ENCODE measurements at places on chromosomes 7 and 10. TPM values are rescaled to one million over a fixed set of nuclear protein-coding genes. Genes with fewer than 3 reads are reported as not detected.

DNA sequence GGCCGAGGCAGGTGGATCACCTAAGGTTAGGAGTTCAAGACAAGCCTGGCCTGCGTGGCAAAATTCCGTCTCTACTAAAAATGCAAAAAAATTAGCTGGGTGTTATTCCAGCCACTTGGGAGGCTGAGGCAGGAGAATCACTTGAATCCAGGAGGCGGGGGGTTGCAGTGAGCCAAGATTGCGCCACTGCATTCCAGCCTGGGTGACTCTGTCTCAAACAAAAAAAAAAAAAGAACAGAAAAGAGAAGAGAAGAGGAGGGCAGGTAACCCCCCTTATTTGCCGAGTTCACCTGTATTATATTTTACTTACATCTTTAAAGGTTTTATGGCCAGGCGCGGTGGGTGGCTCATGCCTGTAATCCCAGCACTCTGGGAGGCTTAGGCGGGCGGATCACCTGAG is 91.7 kb downstream of the RNF216 start:
- DNase-seq, result no peak

DNA sequence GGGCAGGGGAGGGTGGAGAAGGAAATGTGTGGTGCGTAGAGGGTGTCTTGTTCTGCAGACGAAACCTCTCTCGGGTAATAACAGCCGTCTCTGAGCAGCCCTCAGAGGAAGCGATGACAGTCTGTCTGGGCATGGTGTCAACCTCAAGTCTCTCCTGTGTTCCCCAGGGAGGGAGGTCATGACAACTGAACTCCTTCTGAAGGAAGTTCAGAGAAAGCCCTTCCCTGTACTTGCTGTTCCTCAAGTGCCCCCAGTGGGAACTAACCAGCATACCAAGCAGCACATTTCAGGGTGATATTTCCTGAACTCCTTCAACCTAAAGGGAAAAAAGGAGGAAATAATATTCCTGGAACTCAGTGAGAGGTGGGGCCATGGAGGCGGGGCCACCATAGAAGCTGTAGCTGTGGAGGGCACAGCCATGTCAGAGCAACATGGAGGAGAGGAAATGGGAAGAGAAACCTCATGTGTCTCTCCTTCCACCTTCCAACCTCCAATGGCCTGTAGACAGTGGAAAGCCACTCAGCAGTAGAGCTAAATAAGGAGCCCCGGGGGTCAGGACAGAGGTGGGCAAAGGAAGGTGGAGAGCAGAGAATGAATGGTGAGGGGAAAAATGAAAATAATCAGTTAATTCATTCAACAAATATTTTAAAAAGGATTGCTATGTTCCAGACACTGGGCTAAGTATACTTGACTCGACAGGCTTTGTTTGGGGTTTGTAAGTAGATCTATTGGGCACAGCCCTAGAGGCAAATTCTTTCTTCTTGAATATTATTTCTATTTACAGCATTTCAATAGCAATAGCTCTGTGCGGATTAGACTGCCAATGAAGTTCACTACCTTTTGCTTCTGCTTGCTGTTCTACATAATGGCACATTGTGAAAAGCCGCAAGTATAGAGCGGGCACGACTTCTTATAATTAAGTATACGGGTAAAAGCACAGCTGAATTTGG is 61.0 kb upstream of the AOAH start:
- no peak for DNase-seq

DNA sequence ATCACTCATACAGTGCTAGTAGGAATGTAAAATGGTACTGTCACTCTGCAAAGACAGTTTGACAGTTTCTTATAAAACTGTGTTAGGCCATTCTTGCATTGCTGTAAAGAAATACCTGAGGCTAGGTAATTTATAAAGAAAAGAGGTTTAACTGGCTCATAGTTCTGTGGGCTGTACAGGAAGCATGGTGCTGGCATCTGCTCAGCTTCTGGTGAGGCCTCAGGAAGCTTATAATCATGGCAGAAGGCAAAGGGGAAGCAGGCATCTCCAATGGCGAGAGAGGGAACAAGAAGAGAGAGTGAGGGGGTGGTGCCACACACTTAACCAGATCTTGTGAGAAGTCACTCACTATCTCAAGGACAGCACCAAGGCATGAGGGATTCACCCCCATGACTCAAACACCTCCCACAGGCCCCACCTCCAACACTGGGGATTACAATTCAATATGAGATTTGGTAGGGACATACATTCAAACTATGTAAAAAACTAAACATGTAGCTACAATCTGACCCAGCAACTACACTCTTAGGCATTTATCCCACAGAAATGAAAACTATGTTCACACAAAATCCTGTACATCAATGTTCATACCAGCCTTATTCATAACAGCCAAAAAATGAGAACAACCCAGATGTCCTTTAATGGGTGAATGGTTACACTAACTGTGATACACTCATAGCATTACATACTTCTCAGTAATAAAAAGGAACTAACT is 5.0 kb downstream of the ALDH18A1 start:
- no peak for DNase-seq

DNA sequence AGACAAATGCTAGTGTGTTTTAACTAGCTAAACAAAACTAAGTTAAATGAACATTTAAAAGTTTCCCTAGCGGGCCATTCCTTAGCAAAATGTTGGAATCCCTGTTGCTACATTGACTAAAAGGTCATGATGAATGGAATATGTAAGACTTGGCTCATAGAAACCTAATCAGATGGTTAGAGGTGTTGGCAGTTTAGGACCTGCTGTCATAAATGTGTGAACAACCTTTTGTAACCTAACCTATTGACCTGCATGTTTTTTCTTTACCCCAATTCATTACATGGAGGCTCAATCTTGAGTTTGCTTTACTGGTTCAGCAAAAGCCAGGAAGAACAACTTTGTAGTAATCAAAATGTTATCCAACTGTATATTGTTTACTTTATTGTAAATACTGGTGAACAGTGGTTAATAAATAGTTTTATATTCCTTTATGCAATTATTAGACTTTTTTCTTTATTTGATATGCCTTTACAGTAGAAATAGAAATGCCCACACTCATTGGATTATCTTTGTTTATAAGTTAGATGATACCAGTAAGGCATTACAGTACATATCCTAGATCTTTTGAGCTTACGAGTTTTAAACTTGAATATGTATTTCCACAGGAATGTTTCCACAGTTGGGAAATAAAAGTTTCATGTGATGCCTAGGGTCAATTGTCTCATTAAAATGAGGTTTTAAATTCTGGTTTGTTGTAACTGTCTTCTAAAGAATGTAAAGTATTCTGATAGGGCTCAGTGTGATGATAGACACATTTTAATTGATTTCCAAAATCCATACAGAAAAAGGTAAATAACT is 11.6 kb downstream of the CBX3 start:
- DNase-seq, result no peak

GRCh38 chr7:158649279-158649678 is 55.3 kb downstream of the NCAPG2 start:
- DNase-seq, result no peak

- DNase-seq, result no peak
Observed at GRCh38 chr10:7411671-7412128, 866 bp upstream of the SFMBT2 start.

GRCh38 chr10:112532189-112532588 is 85.2 kb downstream of the VTI1A start:
- no peak for DNase-seq

GRCh38 chr10:19077276-19077675 is 28.7 kb downstream of the MALRD1 start:
- no peak for DNase-seq

GRCh38 chr10:89302625-89303024 is 779 bp downstream of the IFIT2 start:
- no peak for DNase-seq

GRCh38 chr10:77116904-77117303 is 520.7 kb downstream of the KCNMA1 start:
- DNase-seq, result no peak

DNA sequence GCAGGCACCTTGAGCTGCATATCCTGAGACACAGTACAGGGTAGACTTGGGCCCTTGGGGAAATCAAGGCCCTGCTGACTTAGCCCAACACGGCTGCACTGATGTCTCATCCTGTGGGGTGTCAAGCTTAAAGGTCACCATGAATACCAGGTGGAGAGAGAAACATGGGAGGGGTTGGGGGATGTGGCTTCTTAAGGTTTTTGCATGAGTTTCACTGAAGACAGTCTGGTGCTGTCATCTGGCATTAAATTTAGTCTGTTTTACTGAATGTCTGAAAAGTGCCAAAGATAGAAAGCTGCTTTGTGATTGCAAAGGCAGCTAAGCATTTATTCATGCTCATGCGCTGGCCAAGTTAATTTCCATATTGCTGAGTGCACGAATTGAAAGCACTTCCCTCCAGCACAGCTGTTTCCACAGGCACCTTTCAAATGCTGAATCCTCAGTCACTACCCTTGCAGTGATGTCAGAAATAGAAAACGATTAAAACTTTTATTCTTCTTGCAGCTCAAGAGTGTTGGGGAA is 102.1 kb downstream of the OSBPL3 start:
- no peak for DNase-seq

DNA sequence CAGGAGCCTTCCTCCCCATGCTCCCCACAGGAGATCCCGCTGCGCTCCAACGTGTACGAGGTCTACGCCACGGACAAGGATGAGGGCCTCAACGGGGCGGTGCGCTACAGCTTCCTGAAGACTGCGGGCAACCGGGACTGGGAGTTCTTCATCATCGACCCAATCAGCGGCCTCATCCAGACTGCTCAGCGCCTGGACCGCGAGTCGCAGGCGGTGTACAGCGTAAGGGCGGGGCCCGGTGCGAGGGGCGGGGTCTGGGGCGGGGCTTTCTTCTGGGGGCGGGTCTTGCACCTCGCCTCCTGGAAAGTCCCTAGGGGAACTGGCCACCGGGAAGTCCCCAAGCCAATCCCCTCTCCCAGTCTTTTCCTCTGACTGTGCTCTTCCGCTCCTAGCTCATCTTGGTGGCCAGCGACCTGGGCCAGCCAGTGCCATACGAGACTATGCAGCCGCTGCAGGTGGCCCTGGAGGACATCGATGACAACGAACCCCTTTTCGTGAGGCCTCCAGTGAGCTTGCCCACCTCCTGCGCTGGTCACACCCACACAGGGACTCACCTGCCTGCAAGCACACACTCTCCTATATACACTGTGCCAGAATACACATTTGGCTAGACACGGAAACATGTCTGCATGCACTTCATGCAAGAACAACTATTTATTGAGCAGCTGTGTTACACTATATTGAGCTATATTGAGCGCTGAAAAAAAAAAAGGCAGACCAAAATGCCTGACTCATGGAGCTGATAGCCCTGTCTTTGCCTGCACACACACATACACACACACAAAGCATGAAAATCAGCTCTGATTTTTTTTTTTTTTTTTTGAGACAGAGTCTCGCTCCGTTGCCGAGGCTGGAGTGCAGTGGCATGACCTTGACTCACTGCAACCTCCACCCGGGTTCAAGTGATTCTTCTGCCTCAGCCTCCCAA is 32.7 kb upstream of the VSIR start:
- DNase-seq, result no peak

- peak; percentile 3 for DNase-seq
Observed at GRCh38 chr7:47153576-47153975, 428.3 kb downstream of the TNS3 start.

DNA sequence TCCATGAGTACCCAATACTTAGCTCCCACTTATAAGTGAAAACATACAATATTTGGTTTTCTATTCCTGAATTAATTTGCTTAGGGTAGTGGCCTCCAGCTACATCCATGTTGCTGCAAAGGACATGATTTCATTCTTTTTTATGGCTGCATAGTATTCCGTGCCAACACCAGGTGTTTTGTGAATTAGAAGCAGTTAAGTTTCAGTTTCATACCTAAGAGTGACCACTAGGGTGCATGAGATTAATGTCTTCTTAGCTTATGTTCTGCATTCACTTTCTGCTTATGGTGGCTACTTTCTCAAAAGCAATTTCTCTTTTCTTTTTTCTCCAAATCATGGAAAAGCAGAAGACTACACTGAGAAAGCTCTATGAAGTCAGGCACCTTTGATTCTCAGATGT is 65.1 kb upstream of the VSTM2A start:
- DNase-seq, result no peak

- DNase-seq, result no peak
Observed at GRCh38 chr7:137848095-137848494, 1.3 kb upstream of the DGKI start.

GRCh38 chr10:84095811-84096497 is 43.4 kb upstream of the GHITM start:
- DNase-seq, result no peak

GRCh38 chr7:8126601-8127167 is 135.3 kb downstream of the ICA1 start:
- no peak for DNase-seq

- DNase-seq, result no peak
Observed at GRCh38 chr10:77158666-77159065, 478.9 kb downstream of the KCNMA1 start.

GRCh38 chr10:29317423-29318021 is 28.7 kb downstream of the LYZL1 start:
- no peak for DNase-seq

DNA sequence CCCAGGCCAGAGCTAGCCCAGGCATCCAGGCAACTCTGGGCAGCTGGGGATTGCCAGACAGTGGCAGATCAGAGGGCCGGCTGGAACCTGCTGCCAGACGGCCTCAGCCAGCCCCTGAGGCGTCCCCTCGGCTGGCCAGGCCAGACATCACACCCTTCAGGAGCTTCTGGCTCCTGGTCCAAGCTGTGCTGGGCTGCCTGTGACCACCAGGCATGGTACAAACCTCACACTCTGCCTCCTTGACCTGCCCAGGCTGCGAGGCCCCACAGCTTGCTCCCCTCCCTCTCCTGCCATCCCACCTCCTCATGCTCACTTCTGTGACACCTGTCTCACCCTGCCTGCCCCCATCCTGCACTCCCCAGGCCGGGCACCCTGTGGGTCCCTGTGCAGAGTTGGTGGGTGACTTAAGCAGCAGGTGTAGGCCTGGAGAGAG is 5.7 kb downstream of the DEPP1 start:
- no peak for DNase-seq

Gene VSIR
- total RNA-seq, result not detected

Gene DNAAF5
- total RNA-seq, result 55.3 TPM

Gene NRCAM
- total RNA-seq, result 35.0 TPM

Gene TDRD1
- total RNA-seq, result not detected

Gene STEAP1B
- total RNA-seq, result 9.5 TPM

Gene NAT16
- 1.7 TPM for total RNA-seq

Gene STEAP4
- total RNA-seq, result not detected

Gene MALSU1
- total RNA-seq, result 60.9 TPM

Gene ATG9B
- 8.0 TPM for total RNA-seq

Gene TMEM236
- 0.05 TPM for total RNA-seq

Gene WIPF3
- 4.0 TPM for total RNA-seq

Data from neural crest cell (in vitro differentiated cells).